ENCODE measurements at places on chromosomes 1 and 21.

DNA sequence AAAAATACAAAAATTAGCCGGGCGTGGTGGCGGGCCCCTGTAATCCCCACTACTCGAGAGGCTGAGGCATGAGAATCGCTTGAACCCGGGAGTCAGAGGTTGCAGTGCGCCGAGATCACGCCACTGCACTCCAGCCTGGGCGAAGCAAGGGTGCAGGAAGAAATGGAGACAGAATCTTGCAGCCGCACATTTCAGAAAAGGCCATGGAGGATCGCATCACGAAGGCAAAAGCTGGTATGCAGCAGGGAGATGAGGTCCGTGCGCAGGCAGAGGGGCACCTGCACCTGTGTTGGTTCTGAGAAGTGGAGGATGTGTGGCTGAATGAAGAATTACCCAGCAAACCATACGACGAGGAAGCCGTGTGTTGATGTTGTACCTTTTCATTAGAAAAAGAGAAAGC is 53.0 kb upstream of the ABCG1 start:
- DNase-seq: no peak

DNA sequence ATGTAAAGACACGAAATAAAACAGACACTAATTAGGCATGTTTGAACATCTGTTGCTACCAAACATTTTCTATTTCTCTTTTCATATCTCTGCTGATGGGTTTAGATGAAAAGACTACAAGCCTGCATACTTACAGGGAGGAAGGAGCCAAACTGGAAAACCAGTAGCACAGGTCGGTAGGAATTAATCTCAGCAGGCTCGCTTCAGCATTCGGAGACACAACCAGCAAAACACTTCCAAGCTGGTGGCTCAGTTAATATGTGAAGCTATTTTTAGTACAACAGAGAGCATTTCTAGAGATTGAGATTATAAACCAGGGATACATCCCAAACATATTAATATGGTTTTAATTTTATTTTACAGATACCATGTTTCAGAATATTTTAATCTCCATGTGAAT is 300.9 kb upstream of the GREM2 start:
- no peak for DNase-seq

GRCh38 chr1:234900595-234900994 is 228.0 kb downstream of the TOMM20 start:
- DNase-seq: no peak

DNA sequence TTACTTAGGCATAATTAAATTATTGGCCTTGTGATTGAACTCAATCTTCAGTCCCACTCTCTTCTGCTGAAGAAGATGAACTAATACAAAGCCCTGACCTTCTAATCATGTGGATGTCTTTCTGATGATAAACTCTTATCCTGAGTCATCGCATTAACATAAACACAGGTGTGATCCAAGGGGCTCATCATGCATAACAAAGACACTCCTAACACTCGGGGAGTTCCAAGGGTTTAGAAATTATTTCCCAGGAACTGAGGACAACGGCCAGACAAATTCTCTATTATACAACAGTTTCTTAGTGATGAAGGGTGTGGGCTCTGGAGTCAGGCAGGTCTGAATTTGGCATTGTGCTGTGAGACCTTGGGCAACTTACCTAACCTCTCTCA is 18.0 kb downstream of the DUSP10 start:
- peak; percentile 34 for DNase-seq

GRCh38 chr1:31054349-31054748 is 11.2 kb downstream of the PUM1 start:
- peak; percentile 53 for DNase-seq

DNA sequence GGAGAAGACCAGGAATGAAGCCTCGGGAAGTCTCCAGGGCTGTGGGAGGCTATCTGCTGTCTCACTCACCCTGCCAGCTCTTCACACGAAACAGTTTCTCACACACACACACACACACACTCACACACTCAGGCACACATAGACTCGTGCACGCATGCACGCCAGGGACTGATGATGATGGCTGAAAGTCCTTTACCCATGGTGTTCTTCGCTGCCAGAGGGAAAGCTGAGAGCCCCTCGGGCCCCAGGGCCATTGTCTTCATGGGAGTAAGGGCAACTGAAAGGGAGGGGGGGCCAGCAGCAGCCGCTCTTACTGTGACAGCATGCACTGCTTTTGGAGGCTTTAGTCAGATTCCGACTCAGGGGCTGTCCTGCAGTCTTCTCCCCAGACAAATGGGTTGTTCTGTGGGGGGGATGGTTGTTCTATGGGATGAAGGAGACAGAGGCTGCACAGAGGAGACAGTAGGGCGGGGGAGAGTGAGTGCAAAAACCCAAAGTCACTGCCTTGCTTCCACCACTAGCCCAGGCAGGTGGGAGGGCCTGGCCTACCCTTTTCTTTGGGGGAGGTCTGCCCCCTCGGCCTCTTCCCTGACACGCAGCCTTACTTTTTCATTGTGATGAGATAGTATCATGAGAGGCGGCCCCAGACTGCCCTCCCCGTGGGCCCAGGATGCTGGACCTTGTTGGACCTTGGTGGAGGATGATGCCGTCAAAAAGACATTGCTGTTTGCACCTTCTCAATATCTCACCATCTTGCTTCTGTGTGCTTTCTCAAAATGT is 29.0 kb downstream of the STUM start:
- no peak for DNase-seq

- no peak for DNase-seq
Measured at GRCh38 chr1:157364612-157365011, 187.7 kb downstream of the FCRL5 start.

GRCh38 chr21:39057121-39057520 is 126.1 kb downstream of the PSMG1 start:
- DNase-seq: no peak

DNA sequence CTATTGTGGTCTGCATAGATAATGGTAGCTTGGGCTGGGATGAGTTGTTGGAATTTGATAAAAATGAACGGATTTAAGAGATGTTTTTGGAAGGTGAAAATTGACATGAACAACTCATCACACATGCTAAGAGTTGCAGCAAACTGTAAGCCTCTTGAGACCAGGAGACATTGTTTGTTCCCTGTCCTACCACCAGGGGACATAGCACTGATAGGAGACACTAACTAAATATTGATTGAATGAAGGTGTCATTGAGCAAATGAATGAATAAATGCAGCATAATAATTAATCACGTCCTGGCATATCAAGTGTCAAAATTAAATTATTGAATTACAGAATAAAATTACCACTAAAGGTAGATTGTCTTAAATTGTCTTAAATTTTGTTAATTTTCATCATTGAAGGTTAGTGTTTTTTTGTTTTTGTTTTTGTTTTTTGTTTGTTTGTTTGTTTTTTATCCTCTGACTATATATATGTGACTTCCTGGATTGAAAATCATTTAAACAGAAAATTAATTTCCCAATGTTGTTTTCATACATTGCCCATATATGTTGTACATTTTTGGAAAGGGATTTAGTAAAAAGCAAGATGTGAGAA is 285.3 kb upstream of the C1orf105 start:
- peak; percentile 46 for DNase-seq

- peak; percentile 20 for DNase-seq
Measured at GRCh38 chr1:65440915-65441314, 20.4 kb downstream of the LEPR start.

- no peak for DNase-seq
Measured at GRCh38 chr1:49389699-49390098, 613.0 kb upstream of the BEND5 start.

DNA sequence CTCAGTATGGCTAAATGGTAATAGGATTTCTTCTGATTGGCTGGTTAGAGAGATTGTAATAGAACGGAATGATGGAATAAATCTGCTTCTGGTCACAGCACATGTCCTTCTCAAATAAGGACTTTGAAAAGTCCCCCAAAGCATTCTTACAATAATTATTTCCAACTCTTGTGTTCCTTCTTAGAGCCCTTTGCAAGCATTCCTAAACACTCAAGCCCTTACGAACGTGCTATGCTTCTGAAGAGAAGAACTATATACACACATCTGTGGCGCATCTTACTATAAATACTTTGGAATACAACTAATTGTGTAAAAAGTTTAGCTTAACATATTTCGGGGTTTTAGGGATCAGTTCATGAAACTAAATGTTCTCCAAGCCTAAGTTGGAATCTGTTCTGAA is 25.6 kb downstream of the CLIC4 start:
- DNase-seq: no peak

DNA sequence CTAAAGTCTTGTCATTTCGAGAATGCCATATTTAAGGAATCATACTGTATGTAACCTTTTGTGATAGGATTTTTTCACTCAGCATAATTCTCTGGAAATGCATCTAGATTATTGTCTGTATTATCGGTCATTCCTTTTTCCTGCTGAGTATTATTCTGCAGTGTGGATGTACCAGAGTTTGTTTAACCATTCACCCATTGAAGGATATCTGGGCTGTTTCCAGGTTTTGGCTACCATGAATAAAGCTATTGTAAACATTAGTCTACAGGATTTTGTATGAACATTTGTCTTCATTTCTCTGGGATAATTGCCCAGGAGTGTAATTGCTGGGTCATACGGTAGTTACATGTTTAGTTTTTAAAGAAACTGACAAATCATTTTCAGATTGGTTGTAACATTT is 61.8 kb downstream of the ATP1A1 start:
- peak; percentile 21 for DNase-seq

GRCh38 chr1:212062832-212063438 is 27.4 kb downstream of the DTL start:
- DNase-seq: peak; percentile 64

DNA sequence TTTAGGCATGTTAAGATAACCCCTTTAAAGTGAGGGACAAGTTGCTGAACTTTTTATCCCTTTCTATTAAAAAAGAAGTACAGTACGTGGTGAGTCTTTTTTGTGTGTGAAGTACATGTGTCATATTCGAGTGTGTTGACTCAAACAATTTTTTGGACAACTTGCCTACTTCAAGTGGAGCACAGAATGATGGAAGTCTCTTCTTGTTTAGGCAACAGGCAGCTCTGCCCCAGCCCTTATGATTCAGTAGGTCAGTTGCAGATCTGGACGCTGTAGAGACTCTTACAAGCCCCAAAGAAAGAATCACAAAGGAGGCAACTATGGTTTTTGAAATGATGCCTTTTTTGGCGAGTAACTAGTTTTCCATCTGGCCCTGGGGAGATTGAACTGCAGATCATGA is 14.4 kb upstream of the ZFP69B start:
- peak; percentile 56 for DNase-seq

DNA sequence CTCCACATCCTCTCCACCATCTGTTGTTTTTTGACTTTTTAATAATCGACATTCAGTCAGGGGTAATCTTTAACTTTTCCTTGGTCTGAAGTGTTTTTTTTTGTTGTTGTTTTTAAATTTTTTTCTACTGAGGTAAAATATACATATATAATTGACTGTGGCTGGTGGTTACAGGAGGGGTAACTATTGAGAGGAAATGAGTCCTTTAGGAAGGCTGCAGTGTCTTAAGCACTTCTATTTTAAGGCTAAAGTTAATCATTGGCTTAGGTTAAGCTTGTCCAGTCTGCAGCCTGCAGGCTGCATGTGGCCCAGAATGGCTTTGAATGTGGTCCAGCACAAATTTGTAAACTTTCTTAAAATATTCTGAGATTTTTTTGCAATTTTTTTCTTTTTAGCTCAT is 172.5 kb downstream of the CTH start:
- no peak for DNase-seq

- no peak for DNase-seq
Measured at GRCh38 chr1:60847391-60847790, 235.0 kb upstream of the NFIA start.

GRCh38 chr1:235424092-235424491 is 56.9 kb downstream of the TBCE start:
- no peak for DNase-seq

- DNase-seq: peak; percentile 69
Measured at GRCh38 chr1:15426492-15427279, 11.6 kb upstream of the CTRC start.
